ENCODE measurements at places on chromosomes 2 and 18.

GRCh38 chr2:4635289-4635688 is 931.9 kb downstream of the DCDC2C start:
- DNase-seq, result no peak

- no peak for DNase-seq
Measured at GRCh38 chr2:86185517-86186212, 9.6 kb downstream of the IMMT start.

DNA sequence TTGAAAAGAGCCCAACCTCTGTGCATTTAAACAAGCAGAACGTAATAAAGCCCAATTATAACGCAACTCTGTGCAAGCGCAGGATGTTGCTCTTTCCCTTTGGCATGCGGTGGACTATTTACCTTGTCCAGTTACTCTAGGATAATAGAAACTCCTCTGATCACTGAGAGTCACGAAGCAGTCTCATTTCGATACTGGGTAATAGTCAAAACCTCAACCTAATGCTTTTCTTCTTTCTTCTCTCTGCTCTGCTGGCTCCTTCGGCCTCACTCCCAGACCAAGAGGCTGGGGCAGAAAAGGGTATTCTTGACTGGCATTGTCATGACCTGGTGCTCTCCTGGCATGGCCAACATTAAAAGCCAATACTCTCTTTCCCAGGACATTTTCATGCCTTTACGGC is 89.7 kb upstream of the GCFC2 start:
- DNase-seq, result no peak

- no peak for DNase-seq
Measured at GRCh38 chr18:34694591-34695165, 15.4 kb upstream of the DTNA start.

DNA sequence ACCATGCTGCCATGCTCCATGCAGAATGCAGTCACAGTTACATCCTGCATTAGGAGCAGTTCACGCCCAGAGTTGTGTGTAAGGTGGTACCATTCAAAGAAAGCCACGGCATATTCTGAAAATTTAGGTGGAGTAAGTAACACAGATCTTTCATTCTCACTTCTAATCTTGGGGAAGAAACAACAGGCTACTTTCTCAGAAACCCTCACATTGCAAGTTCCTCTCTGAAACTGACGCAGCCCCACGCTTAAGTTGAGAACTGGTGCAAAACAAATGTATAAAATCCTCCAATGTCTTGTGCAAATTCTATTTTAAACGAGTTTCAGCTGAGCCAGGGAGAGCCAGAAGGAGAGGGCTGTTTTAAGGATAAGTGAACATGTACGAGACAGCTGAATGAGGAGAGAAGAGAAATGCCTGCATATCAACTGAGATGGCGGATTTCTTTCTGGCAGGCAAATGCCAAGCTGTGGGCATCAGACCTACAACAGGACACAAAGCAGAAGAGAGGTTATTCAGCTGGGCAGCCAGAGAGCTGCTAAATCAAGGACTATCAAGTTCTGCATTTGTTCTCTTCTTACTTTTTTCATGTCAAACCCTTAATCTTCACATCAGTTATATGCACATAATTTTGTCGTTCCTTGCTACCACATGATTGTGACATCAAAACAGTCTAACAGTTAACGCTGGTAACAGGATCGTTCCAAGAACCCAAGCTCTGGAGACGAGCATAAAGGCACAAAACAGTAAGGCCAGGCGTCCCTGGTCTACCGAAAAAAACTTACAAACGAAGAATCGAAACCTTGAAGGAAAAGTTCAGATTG is 6.4 kb downstream of the ARL4C start:
- no peak for DNase-seq

- no peak for DNase-seq
Measured at GRCh38 chr2:157076526-157077161, 180.9 kb upstream of the GALNT5 start.

Data from activated T-helper 1 cell treated with anti-CD3 and anti-CD28 coated beads, Interleukin-2, amount 50 U/mL, for 16 hours (primary cell).